Stimulated activated CD8-positive, alpha-beta memory T cell treated with anti-CD3 and anti-CD28 coated beads, Interleukin-7, amount 100 ng/mL, for 4 hours (primary cell): ENCODE measurements at places on chromosomes 6 and 20.

DNA sequence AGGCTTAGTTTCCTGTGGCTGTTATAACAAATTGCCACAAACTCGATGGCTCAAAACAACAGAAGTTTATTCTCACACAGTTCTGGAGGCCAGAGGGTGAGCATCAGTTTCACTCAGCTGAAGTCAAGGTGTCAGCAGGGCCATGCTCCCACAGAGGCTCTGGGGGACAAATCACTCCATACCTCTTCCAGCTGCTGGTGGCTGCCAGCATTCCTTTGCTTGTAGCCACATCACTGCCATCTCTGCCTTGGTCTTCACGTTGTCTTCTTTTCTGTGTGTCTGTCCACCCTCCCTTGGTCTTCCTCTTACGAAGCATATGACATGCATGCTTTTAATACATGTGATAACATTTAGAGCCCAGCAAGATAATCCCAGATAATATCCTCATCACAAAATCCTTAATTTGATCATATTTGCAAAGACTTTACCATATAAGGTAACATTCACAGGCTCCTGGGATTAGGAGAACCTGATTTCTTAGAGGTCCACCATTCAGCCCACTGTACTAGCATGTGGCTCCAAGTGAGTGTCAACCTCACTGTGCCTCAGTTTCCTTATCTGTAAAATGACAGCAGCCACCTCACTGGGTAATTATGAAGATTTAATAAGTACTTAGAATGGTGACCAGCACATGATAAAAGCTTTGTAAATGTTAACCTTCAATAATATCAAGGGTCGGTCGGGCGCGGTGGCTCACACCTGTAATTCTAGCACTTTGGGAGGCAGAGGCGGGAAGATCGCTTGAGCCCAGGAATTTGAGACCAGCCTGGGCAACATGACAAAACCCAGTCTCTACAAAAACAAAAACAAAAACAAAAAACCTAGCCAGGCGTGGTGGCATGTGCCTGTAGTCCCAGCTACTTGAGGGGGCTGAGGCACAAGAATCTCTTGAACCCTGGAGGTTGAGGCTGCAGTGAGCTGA is 14.7 kb upstream of the PTGIS start:
- no peak for DNase-seq

- DNase-seq, result no peak
Measured at GRCh38 chr20:23009636-23010035, 25.5 kb upstream of the SSTR4 start.

DNA sequence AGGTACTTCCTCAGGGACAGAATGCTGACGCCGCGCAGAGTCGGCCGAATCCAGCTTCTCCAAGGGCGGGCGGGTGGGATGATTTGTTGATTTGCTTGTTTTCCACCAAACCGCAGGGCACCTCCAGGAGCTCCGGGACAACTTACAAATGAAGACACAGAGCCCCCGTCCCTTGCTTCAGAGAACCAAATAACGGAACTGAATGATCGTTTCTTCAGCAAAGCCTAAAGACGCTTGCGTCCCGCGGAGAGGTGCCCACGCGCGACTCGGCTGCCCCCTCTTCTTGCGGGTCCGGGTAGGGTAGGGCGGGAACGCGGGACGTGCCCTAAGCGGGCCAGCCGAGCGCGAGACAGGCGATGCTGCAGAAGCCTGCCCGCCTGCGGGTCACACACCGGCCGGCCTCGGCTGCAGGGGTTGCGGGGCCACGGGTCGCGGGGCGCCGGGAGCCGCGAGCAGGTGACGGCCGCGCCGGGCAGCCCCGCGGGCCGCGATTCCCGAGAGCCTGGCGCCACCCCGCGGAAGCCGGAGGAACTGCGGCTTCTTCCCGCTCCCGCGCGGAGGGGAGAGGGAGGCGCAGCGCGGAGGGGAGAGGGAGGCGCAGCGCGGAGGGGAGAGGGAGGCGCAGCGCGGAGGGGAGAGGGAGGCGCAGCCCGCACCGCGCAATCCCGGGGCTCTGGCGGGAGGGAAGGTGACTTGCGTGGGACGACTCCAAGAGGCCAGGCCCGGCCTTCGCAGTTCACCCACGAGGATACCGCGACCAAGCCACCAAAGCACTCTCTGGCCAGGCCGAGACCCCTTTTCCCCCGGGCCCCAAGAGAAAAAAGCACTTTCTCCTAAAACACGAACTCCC is 7.7 kb upstream of the FOXF2 start:
- no peak for DNase-seq

- DNase-seq, result no peak
Measured at GRCh38 chr20:50574108-50574507, 63.9 kb downstream of the PTPN1 start.
